AG08396 (cell line): ENCODE measurements at places on chromosomes 13 and 19.

DNA sequence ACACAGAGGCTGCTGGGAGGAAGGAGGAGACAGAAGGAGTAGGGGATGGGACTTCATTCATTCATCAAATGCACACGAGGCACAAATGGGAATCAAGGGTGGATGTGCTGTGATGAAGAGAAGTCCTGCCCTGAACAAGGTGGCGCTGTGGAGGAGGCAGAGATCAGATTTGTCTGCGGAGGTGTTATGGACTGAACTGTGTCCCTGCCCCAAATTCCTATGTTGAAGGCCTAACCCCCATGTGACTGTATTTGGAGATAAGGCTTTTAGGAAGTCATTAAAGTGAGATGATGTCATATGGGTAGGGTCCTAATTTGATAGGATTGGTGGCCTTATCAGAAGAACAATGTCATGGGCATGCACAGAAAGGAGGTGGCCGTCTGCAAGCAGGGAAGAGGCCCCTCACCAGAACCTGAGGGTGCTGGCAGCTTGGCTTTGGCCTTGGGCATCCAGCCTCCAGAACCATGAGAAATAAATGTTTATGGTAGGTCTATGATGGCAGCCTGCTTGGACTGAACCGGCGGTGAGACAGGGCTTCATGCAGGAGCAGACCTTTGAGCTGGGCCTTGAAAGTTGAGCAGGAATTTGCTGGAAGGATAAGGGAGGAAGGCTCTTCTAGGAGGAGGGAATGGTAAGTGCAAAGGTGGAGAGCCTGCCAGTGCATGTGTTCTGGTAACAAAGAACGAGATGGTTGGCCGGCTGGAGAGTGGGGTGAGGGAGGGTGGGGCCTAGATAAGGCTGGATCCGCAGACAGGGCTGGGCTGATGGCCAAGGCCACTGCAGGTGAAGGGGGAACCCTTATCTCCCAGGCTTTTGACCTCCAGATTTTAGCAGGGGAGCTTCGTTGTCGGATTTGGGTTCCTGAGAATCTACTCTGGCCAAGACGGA is 2.7 kb upstream of the CEBPA start:
- peak; percentile 2 for DNase-seq

- no peak for DNase-seq
Measured at GRCh38 chr13:96533408-96533807, 443.5 kb downstream of the HS6ST3 start.

GRCh38 chr19:55619286-55619685 is 5.1 kb downstream of the ZNF784 start:
- peak; percentile 63 for DNase-seq

DNA sequence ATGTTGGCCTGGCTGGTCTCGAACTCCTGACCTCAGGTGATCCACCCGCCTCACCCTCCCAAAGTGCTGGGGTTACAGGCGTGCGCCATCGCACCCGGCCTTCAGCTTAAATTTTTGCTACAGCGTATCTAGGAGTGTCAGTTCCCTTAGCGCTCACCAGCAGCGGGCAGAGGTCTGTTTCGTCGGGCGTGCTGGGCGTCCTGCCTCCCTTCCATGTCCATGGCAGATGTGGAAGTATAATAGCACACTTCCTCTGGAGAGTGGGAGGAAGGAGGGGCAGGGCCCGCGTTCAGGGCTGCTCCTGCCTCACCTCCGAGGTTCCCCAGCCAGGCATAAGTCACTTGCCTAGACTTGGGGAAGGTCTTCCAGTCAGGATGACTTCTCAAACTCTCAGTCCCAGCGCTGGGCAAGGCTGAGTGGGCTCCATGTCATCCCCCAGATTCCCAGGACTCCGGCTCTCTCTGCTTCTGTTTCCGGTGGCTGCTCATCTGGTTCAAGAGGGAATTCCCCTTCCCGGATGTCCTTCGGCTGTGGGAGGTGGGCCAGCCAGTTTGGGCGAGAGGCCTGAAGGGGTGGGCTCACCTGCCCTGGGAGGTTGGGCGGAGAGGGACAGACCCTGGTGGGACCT is 9.5 kb downstream of the IL4I1 start:
- no peak for DNase-seq

DNA sequence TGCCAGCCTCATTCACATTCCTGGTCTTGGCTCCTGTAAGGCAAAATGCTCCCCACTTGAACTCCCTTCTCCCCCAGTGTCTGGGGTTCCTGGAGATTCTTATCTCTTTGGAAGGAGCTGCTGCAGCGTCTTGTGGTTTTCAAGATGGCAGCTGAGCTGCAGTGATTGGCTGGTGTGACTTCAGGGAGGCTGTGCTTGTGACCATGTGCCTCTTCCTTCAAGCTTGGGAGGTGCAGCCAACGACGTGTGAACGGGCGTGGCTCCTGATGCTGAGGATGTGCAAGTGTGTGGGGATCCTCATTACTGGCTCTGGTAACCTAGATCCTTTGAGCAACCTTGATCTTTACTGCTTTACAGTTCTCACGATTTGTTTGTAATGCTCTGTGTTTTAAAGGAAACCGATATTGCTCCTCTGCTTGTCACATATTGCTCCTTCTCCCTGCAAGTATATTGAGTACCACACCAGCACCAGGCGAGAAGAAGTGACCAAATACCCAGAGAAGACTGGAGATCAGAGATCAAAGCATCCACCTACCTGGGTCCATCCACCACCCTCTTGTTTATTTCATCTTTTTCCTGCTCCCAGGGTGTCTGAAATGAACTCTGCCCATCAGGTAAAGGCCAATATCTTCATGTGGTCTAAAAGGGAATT is 208.5 kb downstream of the FGF9 start:
- no peak for DNase-seq

- DNase-seq = no peak
Measured at GRCh38 chr13:98309569-98310335, 132.7 kb upstream of the RNF113B start.

DNA sequence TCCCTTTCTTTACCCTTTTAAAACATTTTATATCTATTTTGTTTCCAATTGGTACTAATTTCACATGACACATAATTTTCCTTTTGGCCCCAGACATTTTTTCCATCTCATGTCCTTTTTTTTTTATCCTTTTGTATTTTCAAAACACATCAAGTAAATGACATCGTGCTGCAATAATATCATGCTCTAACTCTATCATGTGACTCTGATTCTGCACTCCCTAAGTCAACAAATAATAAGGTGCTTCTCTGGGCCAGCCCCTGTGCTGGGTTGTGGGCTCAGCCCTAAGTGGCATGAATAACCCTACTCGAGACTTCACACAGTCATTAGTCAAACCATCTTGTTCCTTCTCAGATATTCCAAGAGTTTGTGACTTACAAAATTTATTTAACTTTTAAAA is 21.7 kb downstream of the NALCN start:
- no peak for DNase-seq

GRCh38 chr13:46569456-46569855 is 16.5 kb downstream of the LRCH1 start:
- DNase-seq = no peak

DNA sequence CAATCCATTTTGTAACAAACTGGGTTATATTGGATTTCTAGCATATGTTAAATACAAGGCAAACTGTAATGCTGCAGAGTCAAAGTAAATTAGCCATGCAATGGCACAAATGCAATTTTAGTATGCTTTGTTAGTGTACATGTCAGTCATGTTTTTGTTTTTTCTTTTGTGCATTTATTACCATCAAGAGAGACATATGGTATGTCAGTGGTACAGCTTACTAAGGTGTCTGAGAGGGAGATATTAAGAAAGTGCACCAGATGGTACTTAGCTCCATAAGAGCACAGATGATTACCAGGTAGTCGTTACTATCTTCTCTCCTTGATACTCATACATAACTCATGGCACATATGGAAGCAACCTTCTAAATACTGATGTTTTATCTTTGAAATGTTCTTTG is 550.3 kb downstream of the GPC5 start:
- DNase-seq = no peak

DNA sequence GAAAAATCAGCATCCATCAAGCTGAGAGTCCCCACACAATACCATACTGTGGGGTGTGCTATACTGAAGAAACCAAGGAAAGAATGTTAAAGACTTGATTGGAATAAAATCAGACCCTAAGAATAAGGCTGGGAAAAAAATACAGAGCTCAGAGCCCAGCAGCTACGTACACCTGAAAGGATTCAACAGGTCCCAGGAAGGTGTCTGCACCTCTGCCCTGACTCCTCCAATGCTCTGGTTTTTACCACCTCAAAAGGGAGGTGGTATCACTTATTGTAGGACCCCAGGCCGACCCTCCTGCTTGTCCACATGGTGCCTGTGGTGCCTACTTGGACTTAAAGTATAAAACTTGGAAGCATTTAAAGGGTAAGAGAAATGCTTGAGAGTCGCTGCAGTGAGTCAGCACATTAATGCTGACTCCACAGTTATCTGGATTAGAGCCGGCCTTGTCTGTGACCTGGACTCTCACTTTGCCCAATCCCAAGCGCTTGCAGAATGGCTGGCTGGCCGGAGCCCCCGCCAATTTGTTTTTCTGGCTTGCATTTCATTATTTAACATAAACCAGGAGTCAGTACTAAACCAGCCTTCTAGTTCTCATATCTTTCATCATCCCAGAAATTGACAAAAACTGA is 110.1 kb downstream of the FGF14 start:
- DNase-seq = no peak

DNA sequence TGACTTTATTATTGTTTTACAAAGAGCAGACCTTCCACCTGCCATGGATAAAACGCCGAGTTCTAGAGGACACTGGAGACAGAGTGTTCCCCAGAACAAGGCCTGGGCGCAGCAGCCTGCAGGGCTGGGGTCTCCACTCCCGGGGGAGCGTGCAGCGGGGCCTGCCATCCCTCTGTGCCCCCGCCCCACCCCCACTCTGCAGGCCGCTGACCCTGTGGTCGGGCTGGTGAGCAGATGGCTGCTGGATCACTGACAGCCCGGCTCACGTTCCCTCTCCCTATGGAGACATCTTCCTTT is 8.6 kb upstream of the PTBP1 start:
- DNase-seq = no peak

- no peak for DNase-seq
Measured at GRCh38 chr13:30608364-30608763, 9.4 kb upstream of the USPL1 start.

DNA sequence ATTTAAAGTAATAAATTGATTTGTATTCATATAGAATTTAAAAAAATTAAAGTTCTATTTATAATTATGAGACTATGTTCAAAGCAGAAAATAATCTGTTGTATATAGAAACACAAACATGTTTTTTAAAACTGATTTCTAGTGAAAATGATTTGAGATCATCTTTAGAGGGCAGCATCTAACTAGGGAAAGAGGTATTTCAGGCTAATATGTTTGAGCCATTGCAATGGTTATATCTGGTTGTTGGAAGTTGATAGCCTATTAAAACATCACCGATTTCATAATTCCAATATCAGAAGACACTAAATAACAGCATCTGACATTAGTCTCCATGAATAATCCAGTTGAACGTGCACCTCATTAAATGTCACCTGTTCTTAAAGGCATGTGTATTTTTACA is 79.8 kb upstream of the SLITRK6 start:
- no peak for DNase-seq

DNA sequence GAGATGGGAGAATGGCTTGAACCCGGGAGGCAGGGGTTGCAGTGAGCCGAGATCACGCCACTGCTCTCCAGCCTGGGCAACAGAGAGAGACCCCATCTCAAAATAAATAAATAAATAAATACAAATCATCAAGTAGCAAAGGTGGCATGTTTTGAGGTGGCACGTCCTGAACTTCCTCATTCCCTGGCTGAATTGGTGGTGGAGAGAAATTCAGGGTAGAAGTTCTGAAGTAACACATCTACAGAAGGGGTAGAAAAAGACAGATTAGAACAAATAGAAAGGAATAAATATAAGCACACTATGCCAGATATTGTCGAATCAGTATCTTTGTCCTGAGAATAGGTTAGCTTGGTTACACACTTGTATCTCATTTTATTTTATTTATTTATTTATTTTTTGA is 6.3 kb downstream of the IFI30 start:
- no peak for DNase-seq

DNA sequence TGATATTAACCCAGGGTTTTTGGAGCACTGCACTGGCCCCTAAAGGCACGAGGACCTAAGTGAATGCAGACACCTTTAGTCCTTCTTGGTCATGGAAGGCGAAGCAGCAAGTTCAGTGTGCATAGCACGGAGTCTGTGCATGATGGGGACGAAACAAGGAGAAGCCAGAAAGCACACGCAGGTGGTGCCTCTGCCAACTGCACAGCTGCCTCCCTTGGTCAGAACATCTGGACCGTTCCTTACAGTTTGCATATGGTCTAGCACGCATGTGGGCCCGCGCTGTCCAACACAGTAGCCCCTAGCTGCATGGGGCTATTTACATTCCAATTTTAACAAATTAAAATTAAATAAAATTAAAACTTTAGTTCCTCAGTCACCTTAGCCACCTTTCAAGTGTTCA is 44.0 kb downstream of the FLT3 start:
- no peak for DNase-seq

GRCh38 chr13:25847635-25848626 is 203.9 kb downstream of the SHISA2 start:
- DNase-seq = no peak

DNA sequence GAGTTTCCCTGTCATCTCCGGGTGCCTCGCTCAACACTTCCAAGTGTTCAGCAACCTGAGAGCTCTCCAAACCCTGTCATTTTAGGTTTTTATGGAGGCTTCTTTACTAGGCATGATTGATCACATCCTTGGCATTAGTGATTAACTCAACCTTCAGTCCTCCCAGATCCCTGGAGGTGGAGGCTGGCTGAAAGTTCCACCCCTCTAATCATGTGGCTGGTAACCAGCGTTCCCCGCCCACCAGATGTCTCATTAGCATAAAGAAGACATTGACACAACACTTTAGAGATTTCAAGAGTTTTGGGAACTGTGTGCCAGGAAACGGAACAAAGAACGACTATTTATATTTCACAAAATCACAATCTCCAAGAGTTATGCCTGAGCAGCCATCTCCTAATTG is 71.1 kb upstream of the RGCC start:
- DNase-seq = no peak

DNA sequence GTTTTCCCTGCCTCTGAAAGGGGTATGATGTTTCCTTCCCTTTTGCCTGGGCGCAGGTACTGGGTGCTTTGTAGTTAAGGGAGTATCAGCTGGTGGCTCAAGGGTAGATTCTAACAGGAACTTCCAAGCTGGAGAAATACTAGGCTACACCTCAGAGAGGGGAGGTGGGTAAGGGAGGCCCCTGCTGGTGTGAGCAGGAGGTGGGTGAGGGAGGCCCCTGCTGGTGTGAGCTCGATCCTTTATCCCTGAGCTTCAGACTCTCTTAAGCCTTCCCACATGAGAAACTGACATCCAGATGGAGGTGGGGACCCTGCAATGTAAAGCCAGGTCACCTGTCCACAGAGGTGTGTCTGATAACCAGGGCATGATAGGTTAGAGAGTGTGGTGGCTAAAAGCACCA is 32.1 kb downstream of the CYP2B6 start:
- DNase-seq = no peak

DNA sequence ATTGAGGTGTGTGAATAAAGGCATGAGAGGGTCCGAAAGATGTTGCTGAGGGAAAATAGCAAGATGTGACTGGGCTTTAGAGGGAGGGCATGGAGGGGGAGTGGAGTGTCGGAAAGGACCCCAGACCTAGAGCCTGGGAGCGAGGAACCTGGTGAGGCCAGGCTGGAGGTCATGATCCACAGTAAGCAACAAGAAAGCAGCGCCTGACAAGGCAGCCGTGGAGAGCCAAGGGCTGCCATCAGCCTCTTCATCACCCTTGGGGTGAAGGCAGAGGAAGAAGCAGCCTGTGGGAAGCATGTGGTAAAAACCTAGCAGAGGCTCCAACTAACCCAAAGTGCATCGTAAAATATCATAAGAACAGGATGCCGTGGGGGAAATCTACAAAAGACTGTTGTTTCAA is 162.8 kb upstream of the SOX1 start:
- DNase-seq = no peak
